ENCODE measurements at places on chromosomes 4 and X.

DNA sequence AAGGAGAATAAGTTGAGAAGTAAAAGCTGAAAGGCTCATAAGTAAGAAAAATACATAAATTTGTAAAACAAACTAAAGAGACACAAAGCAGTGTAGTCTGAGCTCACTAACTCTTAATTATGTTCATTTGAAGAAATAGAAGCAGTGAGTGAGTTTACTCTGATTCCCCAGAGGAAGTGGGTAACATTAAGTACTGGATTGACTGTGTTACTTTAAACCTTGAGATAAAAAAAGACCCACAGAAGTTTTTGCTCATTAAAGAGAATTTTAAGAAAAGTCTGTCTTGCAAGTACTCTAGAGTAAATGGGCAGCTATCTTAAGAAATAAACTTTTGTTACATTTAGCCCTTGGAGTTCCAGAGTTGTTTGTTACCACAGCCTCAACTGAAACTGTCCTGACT, 2466.9 kb downstream of the PCDH7 start:
- no peak for DNase-seq

DNA sequence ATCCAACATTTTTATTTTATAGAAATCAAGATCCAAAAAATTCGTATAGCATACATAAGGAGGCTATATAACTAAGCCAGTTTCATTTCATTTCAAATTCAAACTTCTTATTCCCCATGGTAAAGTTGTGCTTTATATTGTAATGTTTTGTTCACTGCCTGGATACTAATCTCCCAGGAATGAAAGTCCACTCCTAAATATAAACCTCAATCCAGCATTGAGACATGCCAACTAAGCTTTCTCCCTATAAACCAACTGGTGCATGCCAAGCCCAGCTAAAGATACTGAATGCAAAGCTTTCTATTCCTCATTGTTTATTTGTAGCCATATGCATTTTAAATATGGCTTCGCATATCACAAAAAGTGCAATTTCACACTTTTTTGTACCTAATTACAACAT, 63.8 kb upstream of the INPP4B start:
- DNase-seq: peak; percentile 5

- DNase-seq: peak; percentile 62
Observed at GRCh38 chr4:53313510-53313909, 52.4 kb downstream of the SCFD2 start.

GRCh38 chr4:88075336-88075735, 67.9 kb downstream of the PKD2 start:
- no peak for DNase-seq

- no peak for DNase-seq
Observed at GRCh38 chr4:109969919-109970318, 57.2 kb downstream of the EGF start.

DNA sequence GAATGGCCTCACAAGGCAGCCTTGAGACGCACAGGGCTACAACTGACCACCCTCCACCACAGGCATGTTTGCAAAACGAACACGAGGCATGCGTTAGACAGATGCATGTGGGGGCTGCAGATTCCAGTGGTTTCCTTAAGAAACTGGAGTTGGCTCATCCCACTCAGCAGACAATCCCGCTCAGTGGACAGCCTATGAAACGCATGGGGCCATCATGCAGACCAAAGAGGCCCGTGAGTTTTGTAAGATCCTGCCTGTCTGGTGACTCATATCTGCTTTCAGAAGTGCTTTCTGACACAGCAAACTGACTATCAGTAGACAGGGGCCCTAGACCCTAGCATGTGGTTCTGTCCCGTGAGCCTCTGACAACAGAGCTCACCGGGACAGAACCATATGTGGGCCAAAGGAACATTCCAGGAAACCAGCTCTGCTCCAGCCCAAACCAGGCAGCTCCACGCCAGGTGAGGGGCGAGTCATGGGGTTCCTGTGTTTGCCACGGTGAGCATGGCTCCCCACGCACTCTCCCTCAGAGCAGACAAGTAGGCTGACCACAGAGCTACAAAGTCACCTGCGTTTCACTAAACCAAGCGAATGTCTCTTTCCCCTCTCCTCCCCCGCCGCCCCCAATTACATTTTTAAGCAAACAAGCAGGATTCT, 74.4 kb downstream of the MTMR1 start:
- DNase-seq: peak; percentile 86

Data from fibroblast of skin of right quadriceps (primary cell).